Activated CD4-positive, CD25-positive, alpha-beta regulatory T cell treated with anti-CD3 and anti-CD28 coated beads, Interleukin-2, amount 50 U/mL, for 24 hours (primary cell): ENCODE measurements at places on chromosomes 6 and 20.
A peak's percentile ranks its signal among the peaks of the same experiment; 100 is the strongest.

DNA sequence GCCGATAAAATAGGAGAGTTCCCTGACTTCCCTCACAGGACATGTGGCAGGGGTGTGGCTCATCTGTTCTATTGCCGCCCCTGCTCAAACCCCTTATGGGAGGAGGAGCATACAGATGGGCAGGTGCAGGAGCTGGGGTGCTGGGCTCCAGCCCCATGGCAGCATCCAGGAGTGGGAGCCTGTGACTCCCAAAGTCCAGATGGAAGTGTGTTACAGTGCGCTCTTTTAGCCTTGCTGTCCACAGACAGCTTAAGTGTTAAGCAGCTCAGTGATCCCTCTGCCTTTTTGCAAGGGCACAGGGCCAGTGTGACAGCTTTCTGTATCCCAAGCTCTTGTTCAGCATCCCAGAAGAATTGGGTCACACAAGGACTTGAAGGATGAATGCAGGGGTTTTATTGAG lies 212.3 kb upstream of the MYLIP start:
- ATAC-seq = no peak

DNA sequence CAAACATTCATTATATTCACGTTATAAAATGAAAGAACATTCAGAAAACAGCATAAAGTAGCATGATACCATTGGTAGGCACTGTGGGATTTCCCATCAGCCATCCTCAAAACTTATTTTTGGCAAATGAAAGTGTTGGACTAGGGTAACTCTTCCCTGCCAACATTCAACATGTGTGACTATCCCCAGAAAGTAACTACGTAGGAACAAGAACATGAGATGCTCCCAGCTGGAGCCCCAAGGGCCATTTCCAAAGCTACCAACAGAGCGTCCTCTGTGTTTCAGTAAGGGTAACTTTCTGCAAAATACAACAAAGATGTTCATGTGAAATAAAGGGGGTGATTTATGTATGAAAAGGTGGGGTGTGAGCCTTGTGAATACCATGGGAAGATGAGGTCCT lies 28.4 kb upstream of the PTPN1 start:
- ATAC-seq = no peak

DNA sequence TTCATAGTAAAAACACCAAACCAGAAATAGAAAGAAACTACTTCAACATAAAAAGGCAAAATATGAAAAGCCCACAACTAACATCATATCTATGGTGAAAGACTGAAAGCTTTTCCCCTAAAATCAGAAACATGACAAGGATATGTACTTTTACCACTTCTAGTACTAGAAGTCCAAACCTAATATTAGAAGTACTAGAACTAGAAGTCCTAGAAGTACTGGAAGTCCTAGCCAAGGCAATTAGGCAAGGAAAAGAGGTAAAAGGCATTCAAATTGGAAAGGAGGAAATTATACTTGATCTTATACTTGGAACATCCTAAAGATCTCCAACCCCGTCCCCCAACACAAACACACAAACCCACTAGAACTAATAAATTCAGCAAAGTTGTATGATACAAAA lies 74.9 kb downstream of the TASP1 start:
- no peak for ATAC-seq

GRCh38 chr6:149897015-149897697 lies 757 bp downstream of the RAET1E start:
- no peak for ATAC-seq

DNA sequence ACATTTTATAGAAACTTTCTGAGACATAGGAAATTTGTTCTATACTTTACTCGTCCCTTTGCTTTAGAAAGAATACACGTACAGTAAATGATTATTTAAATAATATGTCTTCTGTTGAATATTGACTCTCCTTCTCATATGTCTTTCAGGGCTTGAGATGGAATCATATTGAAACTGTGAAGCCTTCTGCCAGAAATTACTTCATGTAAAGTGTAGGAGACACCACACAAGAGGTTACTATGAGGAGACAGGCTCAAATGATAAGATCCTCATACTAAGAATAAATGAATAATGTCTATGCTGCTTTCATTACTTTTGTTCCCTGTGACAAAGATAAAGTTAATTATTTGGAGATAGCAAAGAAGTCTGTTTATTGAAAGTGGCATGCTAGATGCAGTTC lies 1240.3 kb upstream of the MAP3K7 start:
- no peak for ATAC-seq

DNA sequence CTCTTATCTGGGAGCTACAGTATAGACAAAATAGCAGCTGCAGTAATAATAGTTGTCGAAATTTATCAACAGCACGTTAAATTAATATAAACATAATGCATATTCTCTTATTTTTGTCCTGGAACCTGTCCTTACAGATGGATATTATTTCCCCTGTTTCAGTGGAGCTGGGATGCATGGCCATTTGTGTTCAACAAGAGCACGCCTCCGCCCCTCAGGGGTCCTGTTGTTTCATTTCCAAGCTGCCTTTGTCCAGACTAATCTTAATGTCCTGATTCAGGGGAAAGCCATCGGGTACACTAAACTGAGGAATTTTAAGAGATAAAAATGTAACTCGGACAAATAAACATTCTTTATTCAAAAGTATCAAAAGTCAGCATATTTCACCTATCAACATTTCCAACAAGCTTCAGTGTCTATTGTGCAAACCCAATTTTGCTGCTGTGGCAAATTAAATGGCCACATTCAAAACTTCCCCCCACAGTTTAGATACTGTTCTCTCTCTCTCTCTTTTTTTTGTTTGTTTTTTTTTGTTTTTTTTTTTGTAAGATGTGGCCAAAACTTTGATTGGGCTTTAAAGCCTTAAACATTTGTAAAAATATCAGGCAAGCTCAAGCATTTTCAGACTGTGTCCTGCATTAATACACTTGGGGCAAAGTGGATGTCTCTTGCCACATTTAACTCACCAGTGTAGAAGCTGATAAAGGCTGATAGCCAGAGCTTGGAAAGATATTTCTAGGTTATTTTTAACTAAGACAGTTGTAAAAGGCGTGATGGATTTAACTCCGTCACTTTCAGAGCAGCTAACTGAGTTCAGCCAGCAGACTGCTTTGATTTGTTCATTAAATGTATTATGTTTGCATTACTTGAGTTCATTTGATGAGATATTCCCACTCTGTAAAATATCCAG lies 112.5 kb upstream of the QKI start:
- ATAC-seq = no peak

- ATAC-seq = no peak
These were observed 13.2 kb downstream of the SYTL3 start for GRCh38 chr6:158662954-158663624.

GRCh38 chr6:138426500-138427123 lies 22.6 kb downstream of the HEBP2 start:
- no peak for ATAC-seq

DNA sequence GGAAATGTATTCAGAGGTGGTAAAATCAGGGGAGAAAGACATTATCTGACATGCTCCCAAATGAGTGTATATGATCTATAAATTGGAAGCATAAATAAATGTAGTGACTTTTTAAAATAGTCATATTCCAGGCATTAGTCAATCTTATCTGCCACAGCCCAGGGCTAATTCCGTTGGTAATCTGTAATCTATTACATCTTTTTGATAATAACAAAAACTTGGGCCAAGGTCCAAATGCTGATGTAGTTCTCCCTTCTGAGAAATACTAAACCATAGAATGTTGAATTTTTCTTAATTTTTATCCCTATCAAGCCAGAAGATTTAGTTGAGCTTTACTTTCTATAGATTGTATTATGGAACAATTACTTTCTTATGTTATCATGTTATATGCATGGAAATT lies 1279.8 kb downstream of the EPHA7 start:
- no peak for ATAC-seq

DNA sequence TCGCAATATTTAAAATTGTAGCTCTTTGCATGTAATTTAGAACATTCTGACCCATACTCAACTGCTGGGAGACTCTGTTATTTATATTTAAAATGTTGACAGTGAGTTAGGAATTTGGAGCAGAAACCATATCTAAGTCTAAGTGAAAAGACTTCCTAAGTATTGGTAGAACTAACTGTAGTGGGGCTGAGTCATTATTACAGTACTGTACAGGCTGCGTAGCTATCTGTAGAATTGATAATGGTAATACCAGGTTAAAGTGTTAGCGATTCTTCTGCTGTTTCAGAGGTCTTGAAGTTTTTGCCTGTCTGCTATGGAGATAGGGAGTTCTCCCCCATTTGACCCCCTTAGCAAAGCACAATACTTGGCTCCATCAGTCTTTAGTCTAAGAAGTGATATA lies 3.6 kb downstream of the TOP1 start:
- ATAC-seq = no peak

DNA sequence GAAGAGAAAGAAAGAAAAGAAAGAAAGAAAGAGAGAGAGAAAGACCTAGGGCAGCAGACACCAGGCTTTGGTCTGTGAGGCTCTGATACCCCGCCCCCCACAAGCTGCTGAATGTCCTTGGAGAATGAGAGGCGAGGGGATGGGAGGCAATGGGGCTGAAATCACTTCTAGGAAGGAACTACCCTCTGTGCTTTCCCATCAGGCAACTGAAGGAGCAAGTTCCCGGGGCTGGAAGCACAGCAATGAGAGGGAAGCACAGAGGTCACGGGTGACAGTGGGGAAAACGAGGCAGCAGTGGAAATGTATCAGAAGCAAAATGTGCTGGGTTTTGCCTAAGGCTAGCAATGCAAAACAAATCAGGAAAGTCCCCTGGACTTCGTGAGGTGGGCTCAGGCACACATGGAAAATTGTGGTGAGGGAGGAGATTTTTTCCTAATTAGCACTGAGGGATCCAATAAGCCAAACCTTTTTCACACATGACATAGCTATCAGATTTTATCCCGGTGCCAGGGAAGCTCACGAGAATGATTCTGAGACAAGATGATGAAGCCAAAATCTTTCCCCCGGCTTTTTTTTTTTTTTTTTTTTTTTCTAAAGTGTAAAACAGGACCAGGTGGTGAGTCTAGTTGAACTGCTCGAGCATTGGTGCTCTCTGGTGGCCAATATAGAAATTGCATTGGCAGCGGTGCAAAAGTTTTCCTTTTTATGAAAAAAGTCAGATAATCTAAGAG lies 16.8 kb upstream of the ARFGEF2 start:
- ATAC-seq = peak; percentile 42
